Renal cortical epithelial cell (primary cell): ENCODE measurements at places on chromosomes 2 and 18.
A peak's percentile ranks its signal among the peaks of the same experiment; 100 is the strongest.

DNA sequence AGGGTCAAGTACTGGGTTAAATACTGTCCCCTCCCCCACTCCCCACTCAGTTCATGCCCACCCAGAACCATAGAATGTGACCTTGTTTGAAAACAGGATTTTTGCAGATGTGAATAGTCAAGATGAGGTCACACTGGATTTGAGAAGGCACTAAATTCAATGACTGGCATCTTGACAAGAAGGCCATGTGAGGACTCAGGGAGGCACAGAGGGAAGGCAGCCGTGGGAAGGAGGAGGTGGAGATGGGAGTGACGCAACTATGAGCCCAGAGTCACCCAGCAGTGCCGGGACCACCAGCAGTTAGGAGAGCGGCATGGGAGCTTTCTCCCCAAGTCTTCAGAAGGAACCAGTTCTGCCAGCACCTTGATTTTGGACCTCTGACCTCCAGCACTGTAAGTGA, 257.3 kb downstream of the BCL2 start:
- no peak for DNase-seq

GRCh38 chr2:32514946-32515345, 112.9 kb upstream of the TTC27 start:
- no peak for DNase-seq

GRCh38 chr2:62817348-62817747, 111.8 kb downstream of the EHBP1 start:
- DNase-seq, result no peak

- DNase-seq, result peak; percentile 56
Measured at GRCh38 chr2:175414882-175415487, 233.5 kb upstream of the ATP5MC3 start.

- DNase-seq, result peak; percentile 36
Measured at GRCh38 chr2:203637471-203638167, 68.8 kb upstream of the CD28 start.

DNA sequence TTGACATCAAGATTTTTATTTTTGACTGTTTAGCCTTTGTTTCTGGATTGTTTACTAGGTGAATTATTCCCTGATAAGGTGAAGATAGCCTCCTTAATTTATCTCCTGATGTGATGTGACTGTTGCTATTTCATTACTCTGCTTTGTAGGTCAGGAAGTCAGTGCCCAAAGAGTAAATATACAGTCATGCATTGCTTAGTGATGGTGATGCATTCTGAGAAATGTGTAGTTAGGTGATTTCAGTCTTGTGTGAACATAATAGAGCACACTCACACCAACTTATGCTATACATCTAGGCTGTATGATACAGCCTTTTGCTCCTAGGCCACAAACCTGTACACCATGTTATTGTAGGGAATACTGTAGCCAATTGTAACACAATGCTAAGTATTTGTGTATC, 102.4 kb upstream of the THUMPD2 start:
- no peak for DNase-seq

DNA sequence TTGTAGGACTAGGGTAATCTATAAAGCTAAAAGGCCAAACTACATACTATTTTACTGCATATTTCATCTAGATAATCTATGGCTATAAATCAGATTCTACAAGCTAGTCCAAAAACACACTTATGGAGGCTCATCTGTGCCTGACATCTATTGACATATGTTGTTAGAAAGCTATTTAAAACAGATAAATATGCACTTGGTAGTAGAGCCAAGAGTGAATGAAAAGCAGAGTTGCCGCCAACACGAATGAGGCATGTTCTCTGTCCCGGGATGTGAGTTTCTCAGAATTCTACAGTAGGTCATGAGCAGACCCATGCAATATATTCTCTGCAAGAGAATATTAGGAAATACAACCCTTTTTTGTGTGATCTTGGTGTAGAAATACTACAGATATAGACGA, 66.7 kb upstream of the LPIN2 start:
- DNase-seq, result no peak

DNA sequence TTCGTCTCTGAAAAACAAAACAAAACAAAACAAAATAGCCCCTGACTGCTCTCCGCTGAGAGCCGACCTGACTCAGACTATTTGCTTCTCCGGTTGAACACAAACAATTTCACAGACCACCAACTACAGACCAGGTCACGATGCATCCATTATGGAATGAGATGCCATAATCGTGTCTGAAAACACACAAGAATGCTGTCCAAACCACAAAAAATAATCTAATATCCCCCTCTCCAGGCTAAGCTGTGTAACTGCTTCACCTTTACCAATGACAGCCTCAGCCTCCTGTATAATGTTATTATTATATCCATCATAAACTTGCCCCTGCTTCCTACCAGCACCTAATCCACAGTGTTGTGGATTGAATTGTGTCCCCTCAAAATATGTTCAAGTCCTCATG, 114.7 kb downstream of the DNAH6 start:
- peak; percentile 77 for DNase-seq

- DNase-seq, result no peak
Measured at GRCh38 chr2:241066893-241067341, 35.2 kb downstream of the MTERF4 start.

- peak; percentile 64 for DNase-seq
Measured at GRCh38 chr18:43405097-43405496, 127.8 kb upstream of the SYT4 start.

DNA sequence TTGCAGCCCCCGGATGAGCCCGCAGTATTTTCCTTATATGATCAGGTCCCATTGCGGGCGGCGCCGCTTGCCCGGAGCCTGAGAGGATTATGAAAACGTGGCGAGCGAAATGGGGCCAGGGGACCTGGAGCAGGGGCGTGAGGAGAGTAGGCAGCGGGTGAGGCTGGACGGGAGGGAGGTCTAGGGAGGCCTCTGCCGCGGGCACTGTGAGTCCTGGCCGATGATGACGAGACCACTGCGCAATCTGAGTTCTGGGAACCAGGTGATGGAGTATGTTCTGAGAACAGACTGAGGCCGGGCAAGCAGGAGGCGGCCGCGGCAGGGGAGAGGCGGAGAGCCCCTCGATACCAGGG, 790 bp upstream of the ACAA2 start:
- DNase-seq, result peak; percentile 31

- peak; percentile 57 for DNase-seq
Measured at GRCh38 chr2:100852999-100853908, 33.3 kb downstream of the NPAS2 start.

GRCh38 chr2:158988501-158988900, 20.1 kb downstream of the TANC1 start:
- no peak for DNase-seq

GRCh38 chr2:70510313-70510712, 43.3 kb downstream of the TGFA start:
- peak; percentile 63 for DNase-seq

GRCh38 chr18:33577685-33578517, at the start of gene ASXL3:
TSS of gene ASXL3 (plus strand) at chr18:33578219. CDS start at chr18:33578632, 413 bp downstream.
- peak; percentile 4 for DNase-seq

DNA sequence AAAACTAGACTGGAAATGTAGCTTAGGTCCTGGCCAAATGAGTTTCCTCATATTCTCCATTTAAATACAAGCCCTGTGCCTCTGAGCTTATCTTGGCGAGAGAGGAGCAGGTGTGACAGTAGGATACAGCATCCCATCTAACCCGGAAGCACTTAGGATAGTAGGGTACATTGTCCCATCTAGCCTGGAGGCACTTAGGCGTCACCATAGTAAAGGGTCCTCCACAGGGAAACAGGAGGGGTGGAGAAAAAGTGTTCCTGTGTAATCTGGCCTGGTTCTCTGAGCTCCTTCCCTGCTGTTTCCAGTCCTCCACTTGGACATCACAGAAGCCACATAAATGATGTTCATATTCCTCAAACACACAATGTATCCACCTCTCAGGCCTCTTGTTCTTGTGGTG, 301.4 kb downstream of the GALR1 start:
- no peak for DNase-seq

DNA sequence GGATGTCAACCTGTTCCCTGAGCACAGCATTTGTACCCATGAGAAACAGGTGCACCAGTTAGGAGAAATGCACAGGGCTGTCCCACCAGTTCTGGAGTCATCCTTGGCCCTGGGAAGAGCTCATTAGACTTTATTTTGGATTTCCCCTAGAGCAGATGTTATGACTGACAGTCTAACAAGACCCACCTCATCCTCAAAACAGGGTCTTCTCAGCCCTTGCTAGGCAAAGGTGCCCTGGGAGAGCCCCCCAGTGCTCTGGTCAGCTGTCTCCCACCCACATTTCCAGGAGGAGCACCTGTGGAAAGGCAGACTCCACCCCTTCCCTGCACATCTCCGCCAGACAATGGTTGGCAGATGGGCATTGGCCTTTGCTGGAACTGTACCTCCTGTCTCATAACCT, 5.7 kb upstream of the SP100 start:
- DNase-seq, result no peak

- no peak for DNase-seq
Measured at GRCh38 chr2:107258531-107259407, 372.8 kb upstream of the ST6GAL2 start.

DNA sequence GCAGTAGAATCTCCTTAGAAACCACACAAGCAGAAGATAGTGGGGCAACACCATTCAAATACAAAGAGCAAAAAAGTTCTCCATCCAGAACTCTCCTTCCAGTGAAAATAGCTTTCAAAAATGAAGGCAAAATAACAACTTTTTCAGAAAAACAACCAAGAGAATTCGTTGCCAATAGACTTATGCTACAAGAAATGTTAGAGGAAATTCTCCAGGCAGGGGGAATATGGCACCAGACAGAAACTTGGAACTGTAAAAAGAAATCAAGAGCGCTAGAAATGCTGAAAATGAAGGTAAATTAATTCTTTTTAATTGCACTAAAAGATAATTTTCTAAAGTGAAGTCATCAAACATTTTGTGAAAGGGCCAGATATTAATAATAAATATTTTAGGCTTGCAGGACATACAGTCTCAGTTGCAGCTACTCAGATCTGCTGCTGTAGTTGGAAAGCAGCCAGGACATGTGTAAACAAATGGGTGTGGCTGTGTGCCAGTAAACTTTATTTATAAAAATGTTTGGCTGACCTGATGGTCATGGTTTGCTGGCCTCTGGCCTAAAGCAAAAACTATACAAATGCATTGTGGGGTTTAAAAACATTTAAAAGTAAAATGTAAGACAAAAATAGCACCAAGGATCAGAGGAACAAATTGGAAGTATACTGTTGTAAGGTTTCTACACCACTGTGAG, 73.7 kb upstream of the TGFA start:
- peak; percentile 56 for DNase-seq

DNA sequence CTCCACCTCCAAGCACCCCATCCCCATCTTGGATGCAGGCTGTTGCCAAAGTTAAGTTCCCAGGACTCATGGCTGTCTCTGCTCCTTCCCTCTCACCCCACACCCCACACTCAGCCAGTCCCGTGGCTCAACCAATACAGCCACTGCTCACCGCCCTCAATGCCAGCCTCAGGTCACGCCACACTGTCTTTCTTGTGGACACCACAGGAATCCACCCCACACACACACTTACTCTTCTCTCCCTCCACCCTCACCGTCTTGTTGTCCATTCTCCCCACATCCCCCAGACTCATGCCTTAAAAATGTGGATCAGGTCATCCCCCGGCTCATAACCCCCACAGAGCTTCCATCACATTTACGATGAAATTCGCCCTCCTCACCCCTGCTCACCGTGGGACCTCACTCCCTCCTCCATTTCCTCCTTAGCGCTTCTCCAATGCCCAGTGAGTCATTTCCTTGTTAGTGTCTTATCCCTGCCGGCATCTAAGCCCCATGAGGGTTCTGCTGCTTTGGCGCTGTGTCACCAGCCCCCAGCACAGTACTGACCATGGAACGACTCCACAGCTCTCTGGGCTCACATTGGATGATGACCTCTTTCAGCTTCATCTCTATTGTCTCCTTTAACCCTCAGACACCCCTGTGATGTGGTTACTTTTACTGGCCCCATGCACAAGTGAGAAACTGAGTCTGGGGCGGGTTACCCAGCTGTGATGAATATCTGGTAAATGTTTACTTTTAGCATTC, 13.8 kb downstream of the MLPH start:
- DNase-seq, result peak; percentile 98

- no peak for DNase-seq
Measured at GRCh38 chr2:59322005-59322404, 1080.9 kb upstream of the FANCL start.

DNA sequence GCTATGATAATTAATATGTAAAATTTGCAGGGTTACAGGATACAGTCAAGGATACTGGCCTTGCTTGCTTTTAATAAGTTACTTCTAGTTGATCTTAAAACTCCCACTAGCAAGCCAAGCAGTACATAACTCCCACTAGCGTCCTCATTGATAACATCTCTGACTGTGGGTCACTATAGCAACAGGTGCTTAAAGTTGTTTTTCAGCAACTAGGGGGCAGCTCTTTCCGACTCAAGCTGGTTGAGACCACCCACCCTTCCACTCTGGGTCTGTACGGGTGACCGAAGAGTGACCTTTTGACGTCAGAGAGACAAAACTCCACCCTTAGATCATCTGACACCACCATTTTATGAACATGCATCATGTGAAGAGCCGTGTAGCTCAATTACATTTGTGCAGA, 208.6 kb downstream of the MYO1B start:
- peak; percentile 86 for DNase-seq

- DNase-seq, result no peak
Measured at GRCh38 chr2:120993661-120994060, 258.0 kb downstream of the GLI2 start.
